ENCODE measurements at places on chromosomes 13 and 19.

DNA sequence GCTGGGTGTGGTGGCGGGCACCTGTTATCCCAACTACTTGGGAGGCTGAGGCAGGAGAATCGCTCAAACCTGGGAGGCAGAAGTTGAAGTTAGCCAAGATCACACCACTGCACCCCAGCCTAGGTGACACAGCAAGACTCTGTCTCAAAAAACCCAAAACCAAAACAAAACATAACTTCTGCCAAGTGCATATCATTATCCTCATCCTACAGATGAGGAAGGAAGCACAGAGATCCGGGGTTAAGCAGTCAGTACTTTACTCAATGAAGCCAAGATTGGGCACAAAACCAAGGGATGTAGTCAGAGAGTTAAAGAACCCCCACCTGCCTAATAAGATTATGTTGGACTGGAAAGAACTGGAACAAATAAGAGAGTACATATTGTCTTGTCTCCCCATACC, 5.5 kb upstream of the TMTC4 start:
- no peak for DNase-seq

GRCh38 chr13:57408312-57408711, 223.2 kb upstream of the PCDH17 start:
- DNase-seq, result no peak

DNA sequence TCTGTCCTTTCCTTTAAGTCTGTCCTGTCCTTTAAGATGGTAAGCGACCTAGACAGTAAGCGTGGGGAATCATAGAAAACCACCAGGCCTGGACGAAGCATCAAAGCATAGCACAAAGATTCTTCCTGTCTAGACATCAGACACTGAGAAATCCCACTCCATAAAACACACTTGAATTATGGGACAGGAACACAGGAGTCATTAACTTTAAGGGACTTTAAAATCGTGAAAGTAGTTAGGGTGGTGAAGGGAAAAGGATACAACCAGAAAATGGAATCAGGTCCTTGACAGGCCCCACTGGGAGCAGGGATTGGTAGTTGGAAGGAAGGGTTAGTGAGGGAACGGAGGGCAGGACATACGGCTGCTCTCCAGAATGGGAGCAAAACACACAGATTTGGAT, 31.6 kb upstream of the C1QTNF9 start:
- DNase-seq, result no peak

DNA sequence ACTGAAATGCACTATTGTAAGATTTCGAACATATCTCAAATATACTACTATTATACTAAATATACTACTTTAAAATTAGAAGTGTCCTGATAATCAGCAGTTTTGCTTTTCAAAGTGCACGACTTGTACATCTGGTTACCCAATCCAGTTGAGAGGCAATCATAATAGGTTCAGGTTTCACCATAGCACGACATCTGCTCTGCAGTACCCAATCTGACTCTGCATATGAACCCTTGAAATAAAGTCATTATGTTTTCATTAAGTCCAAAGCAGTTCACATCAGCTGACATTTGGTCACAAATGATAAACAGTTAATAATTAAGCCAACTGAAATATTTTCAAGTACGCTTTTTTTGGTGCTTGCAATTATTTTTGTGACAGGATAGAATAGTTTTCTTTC, 90.6 kb downstream of the PCDH9 start:
- DNase-seq, result no peak

DNA sequence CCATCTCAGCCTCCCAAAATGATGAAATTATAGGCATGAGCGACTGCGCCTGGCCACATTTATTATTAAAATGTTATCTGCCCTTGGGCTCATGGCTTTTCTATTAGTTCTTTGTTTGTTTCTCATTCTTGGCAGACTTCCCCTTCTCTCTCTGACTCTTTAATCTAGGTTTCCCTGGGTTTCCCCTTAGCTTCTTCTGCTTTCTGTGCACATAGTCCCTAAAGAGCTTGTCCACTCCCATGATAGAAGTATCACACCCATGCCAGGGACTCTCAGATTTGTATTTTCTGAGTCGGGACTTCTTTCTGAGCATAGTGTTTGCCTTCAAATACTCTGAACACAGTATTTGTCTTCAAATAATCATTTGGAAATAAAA, 38.6 kb upstream of the ITM2B start:
- no peak for DNase-seq

- DNase-seq, result no peak
Observed at GRCh38 chr13:39364947-39365468, 238.0 kb downstream of the LHFPL6 start.

DNA sequence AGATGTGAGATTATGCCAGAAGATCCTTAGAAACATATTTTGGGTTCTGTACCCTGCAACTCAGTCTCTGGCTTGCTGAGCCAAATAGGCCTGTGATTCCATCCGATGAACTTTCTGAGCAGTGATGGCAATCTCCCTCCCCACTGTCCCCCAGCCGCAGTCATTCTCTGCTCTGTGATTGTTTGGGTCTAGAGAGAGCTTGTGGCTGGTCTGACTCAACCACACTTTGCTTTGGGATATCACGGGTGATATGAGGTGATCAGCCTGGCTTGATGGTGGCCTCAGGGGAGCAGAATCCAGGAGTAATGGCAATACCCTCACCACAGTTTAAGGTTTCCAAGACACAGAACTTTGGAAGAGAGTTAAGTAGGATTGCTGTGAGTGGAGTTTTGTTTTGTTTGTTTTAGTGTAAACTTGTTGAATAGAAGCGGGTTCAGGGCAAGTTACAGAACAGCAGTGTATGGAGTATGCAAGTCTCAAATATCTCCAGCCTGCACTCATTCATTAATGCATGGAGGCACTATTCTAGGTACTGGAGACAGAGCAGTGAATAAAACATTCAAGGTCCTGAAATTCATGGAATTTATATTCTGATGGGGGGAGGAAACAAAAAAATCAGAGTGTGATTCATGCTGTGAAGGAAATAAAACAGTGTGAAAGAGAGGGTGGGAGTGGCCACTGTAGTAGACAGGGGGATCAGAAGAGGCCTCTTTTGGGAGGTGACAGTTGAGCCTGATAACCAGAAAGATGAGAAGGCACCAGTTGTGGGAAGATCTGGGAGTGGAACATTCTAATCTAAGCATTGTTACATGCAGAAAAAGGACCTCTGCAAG, 5.3 kb downstream of the SAMD4B start:
- no peak for DNase-seq

DNA sequence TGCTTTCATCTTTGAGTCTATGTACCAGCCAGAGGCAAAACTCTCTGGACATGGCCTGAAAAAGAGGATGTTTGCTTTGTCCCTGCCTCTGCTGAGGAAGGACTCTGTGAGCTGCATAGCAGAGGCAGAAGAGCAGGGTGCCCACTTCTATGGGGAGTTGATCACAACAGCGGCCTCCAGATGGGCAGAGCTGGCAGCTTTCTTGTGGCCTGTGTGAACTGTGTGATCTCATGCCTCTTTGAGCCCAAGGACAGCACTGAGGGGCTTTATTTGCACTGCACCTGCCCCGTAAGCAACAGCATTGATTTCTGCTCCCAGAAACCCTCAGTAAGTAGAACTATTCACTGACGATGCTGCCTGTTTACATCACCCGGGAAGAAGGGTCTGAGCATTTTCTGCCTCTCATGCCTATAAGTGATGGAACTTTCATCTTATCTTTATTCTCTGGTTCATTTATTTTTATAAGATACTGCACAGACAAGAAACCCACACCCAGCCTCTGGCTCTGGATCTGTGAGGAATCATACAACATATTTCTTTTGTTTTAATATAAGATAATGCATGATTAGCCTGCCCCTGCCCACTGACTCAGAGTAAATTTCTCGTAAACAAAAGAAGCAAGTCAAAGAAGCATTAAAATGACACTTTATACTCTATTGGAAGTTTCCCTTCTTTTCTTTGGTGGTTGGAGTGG, 244.2 kb upstream of the SOX21 start:
- DNase-seq, result no peak

- DNase-seq, result no peak
Observed at GRCh38 chr13:92460479-92460878, 766.1 kb upstream of the GPC6 start.

DNA sequence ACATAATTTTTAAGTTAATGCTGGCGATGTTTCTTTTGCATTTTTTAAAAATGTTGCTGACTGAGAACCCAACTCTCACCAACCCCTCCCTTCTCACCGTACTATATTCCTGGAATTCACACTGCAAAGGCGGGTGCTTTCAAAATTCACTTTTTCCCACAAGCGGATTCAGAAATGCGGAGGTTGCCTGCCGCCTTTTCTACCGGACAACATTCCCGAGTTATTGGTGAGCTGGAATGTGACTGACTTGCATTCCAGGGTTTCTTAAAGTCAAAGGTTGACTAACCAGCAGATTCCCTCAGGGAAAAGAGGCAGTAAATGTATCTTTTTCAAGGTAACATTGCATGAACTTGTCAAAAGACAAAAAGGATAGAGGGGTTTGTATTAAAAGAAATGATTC, 113.3 kb downstream of the RAB20 start:
- DNase-seq, result no peak

- DNase-seq, result no peak
Observed at GRCh38 chr13:94322925-94323763, 156.3 kb downstream of the DCT start.

GRCh38 chr19:4256563-4256962, 9.7 kb downstream of the YJU2 start:
- no peak for DNase-seq

- DNase-seq, result peak; percentile 78
Observed at GRCh38 chr19:35718345-35719041, 690 bp downstream of the KMT2B start.

DNA sequence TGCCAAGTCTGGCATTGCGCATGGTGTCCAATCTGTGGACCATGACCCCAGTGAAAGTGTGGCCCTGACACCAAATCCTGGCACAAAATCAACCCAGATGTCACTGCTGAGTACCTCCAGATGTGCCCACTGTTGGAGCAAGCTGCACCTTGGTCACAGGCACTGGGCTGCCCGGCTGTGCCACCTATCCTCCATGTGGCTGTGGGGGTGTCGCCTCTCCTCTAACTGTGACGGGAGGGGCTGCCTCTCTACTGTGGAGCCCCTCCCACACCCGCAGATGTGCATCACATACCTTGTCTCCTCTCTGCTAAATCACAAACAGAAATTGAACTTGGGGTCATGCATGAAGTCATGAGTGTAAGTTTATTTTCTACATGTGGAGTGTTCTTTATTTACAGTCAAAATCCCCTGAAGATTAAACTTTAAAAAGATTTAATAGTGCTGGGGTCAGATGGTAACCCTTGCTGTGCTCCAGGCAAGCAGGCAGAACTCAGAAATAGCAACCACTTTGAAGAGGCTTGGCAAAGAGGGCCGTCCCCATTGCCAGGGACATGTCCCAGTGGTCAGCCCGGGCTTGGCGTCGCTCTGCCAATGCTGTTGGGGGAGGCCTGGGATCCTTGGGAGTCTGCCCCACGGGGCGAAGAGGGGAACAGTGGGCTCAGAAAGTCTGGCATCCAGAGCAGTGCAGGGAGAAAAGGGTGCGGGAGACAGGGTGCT, 46.4 kb upstream of the ZNF536 start:
- no peak for DNase-seq

- DNase-seq, result no peak
Observed at GRCh38 chr19:42040031-42040430, 30.0 kb downstream of the GRIK5 start.

GRCh38 chr19:30118760-30119159, 176.7 kb downstream of the URI1 start:
- DNase-seq, result no peak

DNA sequence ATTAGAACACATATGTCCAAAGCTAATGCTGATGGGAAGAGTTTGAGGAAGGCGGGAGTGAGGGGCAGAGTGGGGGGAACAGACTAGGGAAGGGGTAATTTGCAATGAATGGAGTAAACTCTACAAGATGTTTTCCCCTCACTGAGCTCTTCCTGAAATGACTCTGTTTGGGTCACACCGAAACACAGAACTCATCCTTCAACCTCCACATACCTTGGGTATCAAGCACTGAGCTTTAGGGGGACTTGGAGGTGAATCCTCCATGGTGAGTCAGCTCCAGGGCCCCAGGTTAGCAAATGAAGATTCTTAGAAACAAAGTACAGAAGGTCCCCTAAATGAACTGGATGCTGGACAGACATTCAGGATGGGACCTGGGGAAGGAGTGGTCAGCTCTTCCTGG, 1.3 kb upstream of the SIGLEC10 start:
- DNase-seq, result no peak

DNA sequence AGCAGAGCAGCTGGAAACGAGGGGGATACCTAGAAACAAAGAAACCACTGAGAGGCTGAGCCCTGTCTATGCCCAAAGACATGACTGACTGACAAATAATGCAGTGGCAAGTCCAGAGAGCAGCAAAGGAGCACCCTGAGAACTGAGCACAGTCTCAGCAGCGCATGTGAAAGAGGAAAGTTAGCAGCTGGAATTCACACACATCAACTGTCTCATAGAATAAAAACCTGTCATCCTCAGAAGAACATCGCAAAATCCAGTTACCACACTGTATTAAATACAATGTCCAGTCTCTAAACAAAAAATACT, 24.1 kb upstream of the DLEU7 start:
- DNase-seq, result no peak

- no peak for DNase-seq
Observed at GRCh38 chr19:28549680-28550277, 663.2 kb downstream of the UQCRFS1 start.
